Brain (organoid and tissue), 16 donors: ENCODE measurements at places on chromosomes 2 and 18. TPM values are rescaled to one million over a fixed set of nuclear protein-coding genes. Genes with fewer than 3 reads are reported as not detected.

Gene PDE11A
- polyA plus RNA-seq = 0.36 TPM

Gene NOSTRIN
- 1.2 TPM for polyA plus RNA-seq

Gene STPG4
- not detected for polyA plus RNA-seq

Gene IL18RAP
- polyA plus RNA-seq = not detected

Gene DCC
- polyA plus RNA-seq = 0.36 TPM

Gene ZNF2
- polyA plus RNA-seq = 2.8 TPM

Gene CAPN14
- not detected for polyA plus RNA-seq

Gene CDH20
- 10.3 TPM for polyA plus RNA-seq

Gene CACNB4
- polyA plus RNA-seq = 1.1 TPM

Gene BOLA3
- 38.7 TPM for polyA plus RNA-seq

Gene MTIF2
- polyA plus RNA-seq = 11.6 TPM

Gene REG3G
- not detected for polyA plus RNA-seq

Gene B3GNT7
- 3.4 TPM for polyA plus RNA-seq

Gene BMP10
- not detected for polyA plus RNA-seq

Gene FOXI3
- polyA plus RNA-seq = 0.29 TPM

Gene BUB1
- polyA plus RNA-seq = 22.4 TPM

Gene MYL1
- not detected for polyA plus RNA-seq

Gene MEP1B
- polyA plus RNA-seq = not detected

Gene KLHL14
- polyA plus RNA-seq = 9.5 TPM

Gene KIF1A
- 574 TPM for polyA plus RNA-seq

Gene SKOR2
- polyA plus RNA-seq = not detected

Gene SGPP2
- 17.2 TPM for polyA plus RNA-seq

Gene EPB41L5
- polyA plus RNA-seq = 15.4 TPM

Gene SP5
- 3.9 TPM for polyA plus RNA-seq

Gene LIPG
- 0.44 TPM for polyA plus RNA-seq

Gene LYPD6B
- 0.22 TPM for polyA plus RNA-seq

Gene ERMN
- polyA plus RNA-seq = 73.4 TPM

Gene KLHL30
- not detected for polyA plus RNA-seq

Gene ALPP
- not detected for polyA plus RNA-seq

Gene GALR1
- 0.10 TPM for polyA plus RNA-seq

Gene GKN2
- polyA plus RNA-seq = not detected

Gene FAM237A
- not detected for polyA plus RNA-seq

Gene FBLN7
- polyA plus RNA-seq = 32.4 TPM

Gene RFX8
- polyA plus RNA-seq = not detected

Gene KCNE4
- polyA plus RNA-seq = 3.6 TPM

Gene PSTPIP2
- 2.2 TPM for polyA plus RNA-seq

Gene ERBB4
- polyA plus RNA-seq = 0.81 TPM

Gene PIEZO2
- polyA plus RNA-seq = 5.9 TPM

Gene UGT1A3
- not detected for polyA plus RNA-seq

Gene IL1R2
- 0.31 TPM for polyA plus RNA-seq

Gene KLHL41
- 0.29 TPM for polyA plus RNA-seq

Gene CNTNAP5
- 0.90 TPM for polyA plus RNA-seq

Gene BOLL
- not detected for polyA plus RNA-seq

Gene SERPINB3
- polyA plus RNA-seq = not detected

Gene RNF152
- 0.56 TPM for polyA plus RNA-seq

Gene PROC
- 0.59 TPM for polyA plus RNA-seq

Gene BIN1
- 145 TPM for polyA plus RNA-seq

Gene ANKRD23
- 0.73 TPM for polyA plus RNA-seq

Gene LRRC30
- polyA plus RNA-seq = not detected

Gene PELI1
- polyA plus RNA-seq = 8.3 TPM

Gene ATP6V1B1
- polyA plus RNA-seq = 2.4 TPM

Gene CYP1B1
- 1.3 TPM for polyA plus RNA-seq

Gene POTEI
- polyA plus RNA-seq = not detected

Gene RMND5A
- 22.5 TPM for polyA plus RNA-seq
